ENCODE measurements at places on chromosomes 3 and 15.

DNA sequence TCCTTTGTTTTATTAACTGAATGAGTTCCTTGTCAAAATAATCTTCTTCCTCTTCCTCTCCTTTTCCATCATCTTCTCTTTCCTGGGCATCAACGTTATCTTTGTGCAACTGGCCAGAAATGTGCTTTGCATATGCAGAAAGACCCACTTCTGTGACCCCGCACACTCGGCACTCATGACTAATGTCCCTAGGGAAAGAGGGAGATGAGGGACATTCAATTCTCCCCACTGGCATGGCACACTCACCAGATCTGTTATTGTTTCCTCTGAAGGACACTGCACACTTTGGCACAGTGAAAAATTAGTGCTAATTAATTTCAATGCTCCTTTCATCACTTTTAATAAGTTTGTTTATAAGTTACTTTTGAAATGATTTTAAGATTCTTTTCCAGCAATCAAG, 34.0 kb downstream of the ZNF106 start:
- peak; percentile 65 for DNase-seq

- peak; percentile 64 for DNase-seq
These were observed 21.8 kb downstream of the GREM1 start for GRCh38 chr15:32739522-32740063.

DNA sequence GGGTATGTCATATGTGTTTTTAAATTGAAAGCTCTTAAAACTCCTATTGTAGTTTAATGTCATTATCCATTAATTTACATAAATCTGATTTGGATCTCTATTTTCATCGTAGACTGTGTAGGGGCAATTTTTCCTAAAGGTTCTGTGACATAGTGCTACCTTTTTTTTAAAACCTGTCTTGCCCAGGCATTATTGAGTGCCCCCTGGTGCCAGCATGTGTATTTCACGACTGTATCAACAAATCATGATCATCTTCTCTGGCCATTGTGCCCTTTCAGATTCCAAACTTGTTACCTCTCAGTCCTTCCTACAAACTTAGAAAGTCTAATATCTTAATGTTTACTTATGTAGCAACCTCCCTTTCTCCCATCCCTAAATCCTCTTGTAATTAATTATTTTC, 97.2 kb upstream of the FLNB start:
- DNase-seq, result no peak

DNA sequence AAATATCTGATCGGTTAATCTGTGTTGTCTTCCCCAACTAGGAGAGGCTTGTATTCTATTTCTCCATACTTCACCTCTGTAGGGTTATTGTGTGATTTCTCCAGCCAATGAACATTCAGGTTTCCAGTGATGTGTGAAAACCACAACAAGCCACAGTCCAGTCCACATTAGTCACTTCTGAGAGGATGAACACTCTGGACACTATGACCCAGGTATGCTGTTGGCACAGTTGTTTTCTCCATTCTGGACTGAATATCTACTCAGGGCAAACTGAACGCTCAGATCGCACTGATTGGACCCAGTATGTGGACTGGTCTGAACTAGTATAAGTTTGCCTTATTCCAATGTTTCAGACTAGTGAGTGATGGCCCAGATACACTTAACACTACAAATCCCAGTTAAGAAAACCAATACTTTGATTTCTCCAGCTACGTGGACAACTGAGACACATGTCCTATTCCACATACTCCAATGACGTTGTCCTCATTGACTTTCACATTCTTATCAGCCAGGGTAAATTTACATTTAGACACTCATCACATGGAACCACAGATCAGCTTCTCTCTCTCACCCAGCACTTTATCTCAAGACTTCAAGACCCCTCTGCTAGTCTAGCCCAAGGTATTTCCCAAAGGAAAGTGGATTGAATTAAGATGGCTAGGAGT, 587.4 kb upstream of the SGO1 start:
- no peak for DNase-seq

GRCh38 chr3:78974181-78974790, 793.5 kb downstream of the ROBO1 start:
- DNase-seq, result peak; percentile 78

DNA sequence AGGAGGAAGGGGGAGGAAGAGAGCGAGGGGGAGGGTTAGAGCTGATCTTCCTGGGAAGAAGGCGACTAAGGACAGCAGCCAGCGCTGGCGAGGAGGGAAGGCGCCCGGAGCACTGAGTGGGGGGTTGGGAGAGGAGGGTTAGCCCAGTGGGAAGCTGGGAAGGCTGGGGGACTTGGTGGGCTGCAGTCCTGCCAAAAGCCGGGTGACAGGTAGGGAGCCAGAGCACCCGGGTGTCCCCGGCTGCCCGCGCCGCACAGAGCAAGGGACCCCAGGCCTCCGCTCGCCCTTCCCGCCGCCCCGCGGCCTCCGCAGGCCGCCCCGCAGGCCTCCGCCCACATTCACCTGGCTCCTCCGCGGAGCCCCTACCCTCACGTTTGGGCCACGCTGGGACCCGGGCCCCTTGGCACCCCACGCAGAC, 448 bp downstream of the SLC12A8 start:
- DNase-seq, result no peak

GRCh38 chr3:94360987-94361386, 298.1 kb downstream of the NSUN3 start:
- DNase-seq, result peak; percentile 11

DNA sequence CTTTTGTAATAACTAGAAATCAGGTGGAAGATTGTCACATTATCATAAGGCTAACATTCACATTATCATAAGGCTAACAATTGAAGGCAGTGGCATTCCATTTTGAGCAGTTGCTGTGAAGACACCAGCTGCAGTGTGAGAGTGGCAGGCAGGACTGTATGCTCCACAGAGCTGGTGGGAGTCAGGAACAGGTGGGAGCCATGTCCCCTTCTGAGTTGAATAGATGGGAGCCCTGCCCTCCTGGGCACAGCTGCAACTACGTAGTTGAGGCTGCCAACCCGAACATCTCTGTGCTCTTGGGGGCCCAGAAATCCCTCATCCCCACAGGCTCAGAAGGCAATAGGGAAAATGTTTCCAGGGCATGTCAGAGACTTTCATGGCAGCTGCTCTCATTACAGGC, 1627.6 kb downstream of the SI start:
- DNase-seq, result no peak
